ENCODE measurements at places on chromosomes 3 and 15.

DNA sequence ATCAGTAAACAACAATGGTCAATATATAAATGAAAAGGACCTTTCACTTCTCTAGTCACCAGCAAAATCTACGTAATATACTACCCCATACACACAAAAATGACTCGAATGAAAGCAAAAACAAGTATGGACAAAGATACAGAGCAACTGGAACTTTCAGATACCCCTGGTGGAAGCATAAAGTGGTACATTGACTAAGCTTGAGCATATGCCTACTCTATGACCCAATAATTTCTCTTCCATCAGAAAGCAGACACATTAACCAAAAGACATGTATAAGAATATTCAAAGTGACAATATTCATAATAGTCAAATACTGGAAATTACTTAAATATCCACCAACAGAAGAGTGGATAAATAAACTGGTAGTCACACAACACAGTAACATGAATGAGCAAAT lies 86.0 kb downstream of the EFL1 start:
- H3K36me3 ChIP-seq = no peaks in the 10 kb centered on the region
- no peak overlapping the region for H3K27ac ChIP-seq
- no peaks in the 10 kb centered on the region for H3K4me1 ChIP-seq
- H3K4me3 ChIP-seq = no peak overlapping the region

GRCh38 chr15:68353421-68354135 lies 76.0 kb downstream of the FEM1B start:
- no peaks in the 10 kb centered on the region for H3K36me3 ChIP-seq
- H3K4me1 ChIP-seq = no peaks in the 10 kb centered on the region
- no peak overlapping the region for H3K4me3 ChIP-seq
- no peaks in the 10 kb centered on the region for H3K27me3 ChIP-seq

DNA sequence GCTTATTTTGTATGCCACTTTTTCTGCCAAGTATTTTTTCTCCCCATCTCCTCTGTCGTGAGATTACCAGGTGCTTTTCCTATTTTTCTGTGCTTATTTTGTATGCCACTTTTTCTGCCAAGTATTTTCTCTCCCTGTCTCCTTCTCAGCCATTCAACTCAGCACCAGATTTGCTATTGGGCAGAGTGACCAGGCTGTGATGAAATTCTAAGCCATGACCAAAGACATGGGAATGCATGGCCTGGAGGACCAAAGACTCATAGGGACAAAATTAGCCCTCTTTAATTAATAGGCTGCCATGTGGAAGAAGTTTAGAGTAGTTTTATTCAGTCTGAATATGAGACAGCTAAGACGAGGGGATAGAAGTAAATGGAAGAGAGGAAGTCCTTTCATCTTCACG lies 257.4 kb downstream of the SQOR start:
- no peaks in the 10 kb centered on the region for H3K36me3 ChIP-seq
- no peak overlapping the region for H3K4me3 ChIP-seq
- no peaks in the 10 kb centered on the region for H3K27me3 ChIP-seq
- H3K4me1 ChIP-seq = no peaks in the 10 kb centered on the region
- DNase-seq = no peak

DNA sequence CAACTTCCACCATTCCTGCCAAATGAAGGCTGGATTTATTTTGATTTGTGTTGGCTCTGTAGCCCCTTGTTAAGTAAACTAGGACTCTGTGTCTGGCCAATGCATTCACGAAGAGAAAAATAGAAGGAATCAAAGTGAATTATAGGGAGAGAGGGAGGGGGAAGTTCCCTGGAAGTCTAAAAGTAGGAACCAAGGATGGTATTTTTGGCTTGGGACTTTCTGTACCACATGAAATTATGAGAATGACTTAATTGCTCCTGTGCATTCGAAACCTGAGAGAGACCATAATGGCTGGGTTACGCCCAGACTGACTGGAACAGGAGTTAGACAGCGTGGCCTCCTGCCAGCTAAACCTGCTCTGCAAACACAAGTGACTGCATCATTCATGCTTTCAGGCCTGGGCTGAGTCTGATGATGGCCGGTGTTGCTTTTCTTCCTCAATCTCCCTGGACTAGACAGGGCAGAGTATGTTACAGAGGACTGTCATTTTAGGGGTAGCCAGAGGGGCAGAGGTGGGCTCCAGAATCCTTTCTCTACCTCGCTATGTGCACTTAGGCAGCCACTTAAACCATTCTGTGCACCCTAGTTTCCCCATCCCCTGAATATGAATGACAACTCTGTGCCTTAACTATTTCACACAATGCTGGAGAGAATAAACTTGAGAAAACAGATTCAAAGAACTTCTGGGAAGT lies 58.9 kb downstream of the MYO1E start:
- H3K27me3 ChIP-seq = no peaks in the 10 kb centered on the region
- H3K4me3 ChIP-seq = no peak overlapping the region
- peaks cover 13% of the 10 kb centered on the region for H3K4me1 ChIP-seq
- DNase-seq = no peak
- no peaks in the 10 kb centered on the region for H3K36me3 ChIP-seq

DNA sequence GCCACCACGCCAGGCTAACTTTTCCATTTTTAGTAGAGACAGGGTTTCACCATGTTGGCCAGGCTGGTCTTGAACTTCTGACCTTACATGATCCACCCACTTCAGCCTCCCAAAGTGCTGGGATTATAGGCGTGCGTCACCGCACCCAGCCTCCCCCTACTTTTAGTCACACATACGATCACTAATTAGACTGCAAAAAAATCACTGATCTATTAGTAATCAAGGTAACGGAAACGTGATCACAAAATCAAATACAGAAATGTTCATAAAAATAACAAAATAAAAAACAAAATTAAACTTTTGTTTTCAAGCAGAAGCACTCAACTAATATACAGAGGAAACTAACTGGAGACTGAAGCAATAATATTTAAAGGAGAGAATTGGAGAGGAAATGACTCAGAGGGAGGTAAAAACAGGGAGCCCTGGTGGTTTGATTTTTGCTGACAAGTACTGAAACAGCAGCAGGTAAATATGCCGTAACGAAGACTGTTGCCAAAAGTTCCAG lies 4.6 kb downstream of the WDR53 start:
- H3K27ac ChIP-seq = no peak overlapping the region
- DNase-seq = peak; percentile 57
- no peak overlapping the region for H3K4me3 ChIP-seq
- H3K4me1 ChIP-seq = peaks cover 8% of the 10 kb centered on the region
- H3K36me3 ChIP-seq = peaks cover 12% of the 10 kb centered on the region
- H3K27me3 ChIP-seq = no peaks in the 10 kb centered on the region

DNA sequence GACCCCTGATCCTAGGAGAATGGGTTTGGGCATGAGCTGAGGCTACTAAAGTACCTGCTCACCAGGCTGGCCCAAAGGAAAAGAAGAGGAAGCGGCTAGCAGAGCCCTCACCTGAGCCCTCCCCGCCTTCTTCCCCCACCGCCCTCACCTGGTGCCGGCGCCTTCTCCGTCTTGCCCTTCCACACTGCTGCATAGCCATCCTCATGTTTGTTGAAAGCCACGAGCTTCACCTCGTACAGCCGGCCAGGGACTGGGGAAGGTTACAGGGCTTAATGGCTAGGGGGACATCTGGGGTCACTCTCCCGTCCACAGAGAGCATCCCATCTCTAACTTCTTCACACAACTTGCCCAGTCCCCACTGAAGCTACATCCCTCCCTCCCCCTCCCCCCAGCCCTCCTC lies 13.9 kb upstream of the IGDCC3 start:
- no peaks in the 10 kb centered on the region for H3K36me3 ChIP-seq
- H3K4me1 ChIP-seq = no peaks in the 10 kb centered on the region
- H3K27ac ChIP-seq = no peak overlapping the region
- H3K27me3 ChIP-seq = peaks cover 13% of the 10 kb centered on the region
- no peak overlapping the region for H3K4me3 ChIP-seq

GRCh38 chr3:187186801-187187421 lies 10.4 kb upstream of the RTP1 start:
- no peaks in the 10 kb centered on the region for H3K36me3 ChIP-seq
- no peaks in the 10 kb centered on the region for H3K4me1 ChIP-seq
- H3K27me3 ChIP-seq = peaks cover 9% of the 10 kb centered on the region
- no peak overlapping the region for H3K4me3 ChIP-seq
- H3K27ac ChIP-seq = no peak overlapping the region

Measured in natural killer cell (primary cell).